Stimulated activated CD4-positive, alpha-beta T cell treated with anti-CD3 and anti-CD28 coated beads, Interleukin-1b, Interleukin-23, amount 100 ng/mL, for 24 hours (primary cell): ENCODE measurements at places on chromosomes 7 and 10.

DNA sequence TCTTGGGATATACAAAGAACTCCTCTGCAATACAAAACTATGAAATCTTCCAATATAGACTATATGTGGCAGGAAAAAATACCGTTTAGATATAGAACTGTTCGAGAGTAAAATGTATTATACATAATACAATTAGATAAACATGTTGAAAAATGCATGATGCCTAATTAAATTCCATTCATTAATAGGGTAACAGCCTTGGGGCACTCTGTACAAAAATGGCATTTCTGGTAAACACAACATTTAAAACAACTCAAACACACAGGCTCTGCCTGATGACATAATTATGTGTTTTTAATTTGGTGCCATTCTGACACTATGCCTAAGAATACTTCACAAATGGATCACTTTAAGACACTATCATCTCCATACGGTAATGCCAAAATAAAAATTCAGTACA, 180.9 kb downstream of the FAM107B start:
- no peak for DNase-seq

DNA sequence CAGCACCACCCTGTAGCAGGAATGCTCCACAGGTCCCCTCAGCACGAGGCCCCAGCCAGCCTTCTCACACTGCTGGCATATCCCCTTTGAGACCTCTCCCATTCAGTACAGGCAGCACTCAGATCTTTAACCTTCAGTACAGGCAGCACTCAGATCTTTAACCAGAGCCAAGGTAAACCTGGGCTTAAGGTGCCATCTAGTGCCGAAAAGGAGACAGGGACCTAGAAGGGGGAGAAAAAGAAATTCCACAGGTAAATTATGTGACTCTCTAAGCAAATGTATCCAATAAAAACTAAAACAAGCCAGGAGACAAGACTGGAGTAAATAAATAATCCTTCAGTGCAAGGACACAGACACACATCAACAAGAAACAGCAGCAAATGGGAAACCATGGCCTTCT, 358.6 kb downstream of the PTPRN2 start:
- no peak for DNase-seq

DNA sequence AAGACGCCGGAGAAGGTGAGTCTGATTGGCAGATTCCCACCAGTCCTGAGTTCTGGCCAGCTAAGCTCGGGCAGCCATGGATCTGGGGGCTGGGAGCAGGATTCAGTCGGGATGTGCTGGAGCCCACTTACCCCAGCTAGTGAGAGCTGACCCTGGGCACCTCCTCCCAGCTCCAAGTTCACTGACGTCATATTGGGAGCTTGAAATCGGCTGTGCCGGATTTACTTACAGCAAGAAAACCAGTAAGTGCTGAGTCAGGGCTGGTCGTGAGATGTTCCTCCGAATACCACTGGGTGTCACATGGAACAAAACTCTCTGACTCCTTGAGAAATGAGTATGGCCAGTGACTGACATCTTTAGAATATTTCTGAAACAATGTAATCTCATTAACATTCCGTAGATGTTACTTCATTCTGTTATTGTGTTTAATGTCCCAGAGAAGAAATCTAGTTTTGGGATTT, 621.2 kb downstream of the SDK1 start:
- DNase-seq = no peak

DNA sequence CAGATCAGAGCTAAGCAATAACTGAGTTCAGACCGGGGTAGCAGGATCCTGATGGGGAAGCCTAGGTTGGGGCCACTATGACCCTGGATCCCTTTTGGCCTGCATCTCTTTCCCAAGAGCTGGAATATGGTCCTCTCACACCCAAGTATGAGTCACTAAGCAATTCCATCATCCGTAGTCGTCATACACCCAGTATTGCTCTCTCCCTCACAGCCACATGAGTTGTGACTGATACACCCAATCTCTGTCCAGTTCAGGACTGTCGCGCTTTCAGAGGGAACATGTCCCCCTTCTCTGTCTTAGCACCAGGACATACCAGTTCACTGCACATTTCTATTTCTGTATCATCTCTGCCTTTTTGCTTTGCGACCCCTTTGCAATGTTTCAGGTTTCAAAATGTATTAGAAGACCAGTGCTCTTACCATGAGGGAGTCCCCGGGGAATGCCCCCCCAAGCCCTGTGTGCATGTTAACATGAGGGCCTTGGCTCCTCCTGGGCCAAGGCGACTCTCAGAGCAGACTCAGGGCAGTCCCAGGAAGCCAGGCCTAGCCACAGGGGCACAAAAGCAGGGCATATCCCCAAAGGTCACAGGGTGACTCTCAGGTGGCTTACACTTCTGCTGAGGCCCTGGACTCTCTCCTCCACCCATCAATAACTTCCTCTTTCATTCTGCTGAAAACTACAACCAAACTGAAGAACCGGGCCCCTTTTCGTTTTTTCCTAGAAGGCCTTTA, 75.3 kb upstream of the SAMD8 start:
- DNase-seq = peak; percentile 15

DNA sequence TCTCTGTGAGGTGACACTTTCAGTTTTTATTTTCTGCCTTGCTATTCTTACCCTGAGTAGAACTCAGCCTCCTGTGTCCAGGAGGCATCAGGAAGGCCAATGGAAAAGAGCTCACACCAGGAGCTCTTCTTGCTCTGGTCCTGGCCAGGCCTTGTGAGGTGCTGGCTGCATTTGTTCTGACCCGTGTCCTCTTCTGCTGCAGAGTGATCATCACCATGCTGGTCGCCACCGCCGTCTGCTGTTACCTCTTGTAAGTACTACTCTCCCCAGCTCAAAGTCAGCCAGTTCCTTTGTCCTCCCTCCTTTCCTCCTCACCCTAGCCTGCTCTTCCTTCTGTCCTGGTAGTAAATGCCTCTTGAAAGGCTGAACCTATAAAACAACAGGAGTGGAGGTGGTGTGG, 1.6 kb downstream of the ATP6V0E2 start:
- no peak for DNase-seq

GRCh38 chr10:69489506-69490090, 38.3 kb downstream of the TSPAN15 start:
- DNase-seq = no peak

- DNase-seq = no peak
Observed at GRCh38 chr10:27614776-27615175, 110.7 kb downstream of the RAB18 start.

- DNase-seq = no peak
Observed at GRCh38 chr10:1033601-1034000, 7.9 kb upstream of the IDI2 start.

DNA sequence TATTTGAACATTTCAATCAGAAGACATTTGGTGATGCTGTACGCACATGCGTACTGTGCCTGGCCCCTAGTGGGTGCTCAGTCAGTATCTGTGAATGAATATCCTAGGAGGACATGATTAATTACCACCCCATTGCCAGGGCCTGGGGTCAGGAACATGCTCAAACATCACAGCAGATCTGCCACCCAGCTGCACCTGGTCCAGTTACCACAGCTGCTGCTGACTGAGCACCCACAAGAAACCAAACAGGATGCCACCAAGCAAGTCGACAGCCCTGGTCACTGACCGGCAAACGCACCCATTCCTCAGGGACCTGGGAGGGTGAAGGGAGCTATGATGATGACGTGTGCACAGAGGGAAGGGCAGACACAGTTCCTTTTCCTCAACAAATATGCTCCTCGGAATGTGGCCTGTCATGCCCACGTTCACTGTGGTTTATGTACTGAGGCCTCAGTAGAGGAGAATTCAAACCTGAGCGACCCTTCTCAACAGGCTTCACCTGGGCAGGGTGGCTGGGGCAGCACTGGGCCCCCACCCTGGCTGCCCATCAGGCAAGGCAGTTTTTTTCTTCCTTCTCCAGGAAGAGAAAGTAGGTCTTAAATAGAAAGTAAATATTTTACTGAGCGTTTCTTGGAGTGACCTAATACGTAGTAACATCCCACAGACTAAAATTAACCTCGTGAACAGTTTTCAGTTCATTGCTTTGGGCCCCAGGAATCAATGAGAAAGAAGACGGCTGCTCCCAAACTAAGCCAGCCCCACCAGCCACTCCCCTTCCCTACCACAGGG, 13.4 kb downstream of the CTBP2 start:
- no peak for DNase-seq

DNA sequence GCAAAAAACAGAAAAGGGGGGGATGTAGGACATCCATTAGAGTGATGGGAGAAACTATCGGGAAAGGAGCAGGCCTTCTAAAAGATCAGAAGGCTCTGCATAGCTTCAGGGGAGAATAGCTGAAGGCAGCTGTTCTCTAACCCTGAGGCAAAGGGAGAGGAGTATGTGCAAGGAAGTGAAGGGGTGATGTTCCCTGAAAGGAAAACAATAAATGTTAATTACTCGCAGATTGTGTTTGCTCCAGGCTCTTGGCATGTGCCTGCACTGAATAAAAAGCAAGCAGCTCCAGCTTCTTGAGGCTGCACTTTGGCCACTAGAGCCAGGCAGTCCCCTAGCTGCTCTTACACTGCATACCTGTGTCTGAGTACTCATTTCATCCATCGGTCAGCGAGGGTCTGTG, 14.4 kb upstream of the STARD3NL start:
- DNase-seq = no peak

DNA sequence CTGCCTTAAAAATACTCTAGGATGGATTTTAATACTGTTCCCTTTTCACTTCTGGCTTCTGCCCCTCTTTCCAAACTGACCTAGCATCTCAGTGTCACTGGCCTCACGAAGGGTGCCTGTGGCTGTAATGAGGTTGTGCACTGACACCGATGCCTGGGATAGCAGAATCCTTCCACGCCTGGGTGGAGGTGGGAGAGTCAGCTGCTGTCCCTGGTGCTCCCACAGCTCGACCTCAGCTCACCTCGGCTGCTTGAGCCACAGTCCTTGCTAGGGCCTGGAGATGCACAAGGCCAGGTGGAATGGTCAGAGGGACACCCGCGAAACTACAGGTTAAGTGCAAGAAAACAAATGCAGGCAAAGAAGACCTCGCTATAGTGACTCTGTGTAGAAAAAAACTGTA, 123.4 kb upstream of the ACBD5 start:
- no peak for DNase-seq

- DNase-seq = no peak
Observed at GRCh38 chr10:74000892-74001669, 3.2 kb downstream of the VCL start.

- DNase-seq = no peak
Observed at GRCh38 chr7:76356823-76357222, 2.0 kb downstream of the YWHAG start.

GRCh38 chr7:7848892-7849291, 119.7 kb upstream of the GLCCI1 start:
- no peak for DNase-seq

DNA sequence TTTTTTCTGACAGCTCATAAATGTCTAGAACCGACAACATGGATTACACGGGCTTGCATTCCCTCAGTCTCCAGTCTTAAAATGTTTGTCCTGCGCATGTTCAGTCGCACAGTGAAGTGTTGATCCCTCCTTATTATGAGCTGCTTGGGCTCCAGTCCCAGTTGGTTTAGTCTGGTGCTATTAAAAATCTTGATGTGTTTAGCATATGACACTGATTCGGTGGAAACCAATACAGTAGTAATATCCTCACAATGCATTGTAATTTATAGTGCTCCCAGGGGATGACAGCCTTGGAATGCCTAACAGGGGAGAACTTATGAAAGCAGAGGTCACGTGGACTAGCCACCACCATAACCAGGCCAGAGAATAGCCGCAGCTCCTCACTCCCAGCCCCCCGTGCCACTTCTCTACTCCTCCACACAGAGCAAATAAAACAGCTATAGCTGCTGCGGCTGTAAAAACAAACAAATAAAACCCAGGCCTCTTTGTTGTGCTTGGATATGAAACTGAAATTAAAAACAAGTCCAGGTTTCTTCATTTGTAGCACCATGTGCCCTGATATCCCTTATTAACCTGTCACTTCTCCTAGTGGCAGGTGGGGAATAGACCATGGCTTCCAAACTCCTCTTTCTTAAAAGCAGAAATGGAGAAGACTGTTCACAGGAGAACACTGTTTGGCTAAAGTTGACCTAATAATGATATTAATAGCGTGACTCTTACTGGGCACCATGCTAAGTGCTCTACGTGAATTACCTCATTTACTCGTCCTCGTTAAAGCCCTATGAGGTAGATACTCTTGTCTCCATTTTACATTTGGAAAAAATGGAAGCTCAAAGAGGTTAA, 7.7 kb downstream of the DPCD start:
- DNase-seq = no peak

DNA sequence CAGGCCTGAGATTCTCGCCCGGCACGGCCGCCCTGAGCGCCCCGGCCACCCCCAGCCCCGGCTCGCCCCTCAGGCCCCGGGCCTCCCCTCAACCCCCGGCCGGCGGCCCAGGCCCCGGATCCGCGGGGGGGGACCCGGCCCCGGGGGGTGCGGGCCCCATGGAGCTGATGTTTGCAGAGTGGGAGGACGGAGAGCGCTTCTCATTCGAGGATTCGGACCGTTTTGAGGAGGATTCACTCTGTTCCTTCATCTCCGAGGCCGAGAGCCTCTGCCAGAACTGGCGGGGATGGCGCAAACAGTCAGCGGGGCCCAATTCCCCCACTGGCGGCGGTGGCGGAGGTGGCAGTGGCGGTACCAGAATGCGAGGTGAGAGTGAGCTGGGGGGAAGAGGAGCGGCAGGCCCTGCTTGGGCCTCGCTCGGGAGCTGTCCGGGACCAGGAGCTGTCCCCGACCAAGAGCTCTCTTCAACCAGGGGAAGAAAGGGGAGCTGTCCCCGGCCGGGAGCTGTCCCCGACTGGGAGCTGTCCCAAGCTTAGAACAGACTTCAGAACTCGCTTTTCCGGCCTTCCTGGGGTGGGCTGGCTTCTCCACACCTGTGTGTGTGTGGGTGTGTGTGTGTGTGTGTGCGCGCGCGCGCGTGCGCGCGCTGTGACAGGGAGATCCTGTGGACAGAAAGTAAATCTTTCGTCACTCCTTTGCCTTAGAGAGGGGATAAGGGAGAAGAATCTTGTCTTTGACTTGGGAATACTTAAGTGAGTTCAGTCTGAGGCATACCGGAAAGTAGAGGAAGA, 510 bp downstream of the ZSWIM8 start:
- no peak for DNase-seq

DNA sequence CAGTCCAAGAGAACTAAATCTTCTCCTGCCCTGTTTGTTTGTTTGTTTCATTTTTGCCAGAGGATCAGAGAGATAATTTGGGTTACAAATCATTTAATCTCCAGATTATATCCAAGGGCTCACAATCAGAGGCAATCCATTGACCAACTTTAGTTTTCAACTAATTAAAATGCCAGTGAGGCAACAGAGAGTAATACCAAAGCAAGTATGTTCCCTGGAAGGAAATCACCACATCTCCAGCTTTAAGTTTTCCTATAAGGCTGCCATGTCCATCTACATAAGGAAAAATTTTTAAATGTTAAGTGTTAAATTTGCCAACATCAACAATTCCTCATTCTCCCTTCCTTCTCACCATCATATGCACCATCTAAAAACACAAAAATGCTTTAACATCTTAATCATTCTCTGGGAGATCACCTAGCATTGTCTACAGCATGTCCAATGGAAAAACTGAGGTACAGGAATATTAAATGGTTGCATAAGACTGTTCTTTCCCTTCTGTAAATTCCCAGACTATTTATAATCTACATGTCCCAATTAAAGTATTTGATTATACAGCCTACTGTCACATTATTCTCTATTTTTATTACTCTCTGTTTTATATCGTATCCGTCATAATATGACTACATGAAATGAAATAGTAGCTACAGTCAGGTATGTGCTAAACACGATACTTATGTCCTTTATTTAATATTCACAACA, 14.1 kb downstream of the USP54 start:
- no peak for DNase-seq

- DNase-seq = no peak
Observed at GRCh38 chr10:12946372-12946771, 55.1 kb downstream of the CCDC3 start.

GRCh38 chr10:97095701-97096260, 90.0 kb downstream of the SLIT1 start:
- DNase-seq = no peak

GRCh38 chr7:98213296-98213887, 2.2 kb downstream of the BHLHA15 start:
- no peak for DNase-seq
